ENCODE measurements at places on chromosomes 12 and 14.

DNA sequence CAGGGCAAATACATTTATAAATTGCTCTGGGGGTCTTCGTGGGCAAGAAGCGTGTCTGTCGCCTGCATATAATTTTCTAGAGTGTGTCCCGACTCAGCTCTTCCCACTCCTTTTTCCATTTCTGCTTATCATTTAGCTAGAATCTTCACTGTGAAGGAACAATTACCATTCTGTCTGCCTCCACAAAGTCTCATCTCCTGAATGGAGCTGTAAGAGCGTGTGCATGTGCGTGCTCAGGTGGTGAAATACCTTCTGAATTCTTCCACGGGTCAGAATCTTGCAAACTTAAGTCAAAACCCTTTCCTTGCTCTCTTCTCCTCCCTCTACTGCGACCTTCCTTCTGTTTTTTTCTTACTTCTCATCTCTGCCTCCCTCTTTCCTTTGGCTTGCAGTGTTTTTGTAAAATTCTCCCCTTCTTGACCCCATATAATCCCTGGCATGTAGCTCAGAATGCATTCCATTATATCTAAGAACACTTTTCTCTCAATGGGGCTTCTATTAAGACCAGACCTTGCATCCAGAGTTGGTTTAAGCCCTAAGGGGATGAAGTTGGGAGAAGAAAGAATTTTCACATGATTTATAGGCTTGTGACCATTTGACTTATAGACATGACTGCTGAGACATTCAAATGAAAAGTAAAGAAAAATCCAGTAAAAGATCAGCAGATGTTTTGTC lies 25.0 kb upstream of the GSG1 start:
- DNase-seq: no peak

DNA sequence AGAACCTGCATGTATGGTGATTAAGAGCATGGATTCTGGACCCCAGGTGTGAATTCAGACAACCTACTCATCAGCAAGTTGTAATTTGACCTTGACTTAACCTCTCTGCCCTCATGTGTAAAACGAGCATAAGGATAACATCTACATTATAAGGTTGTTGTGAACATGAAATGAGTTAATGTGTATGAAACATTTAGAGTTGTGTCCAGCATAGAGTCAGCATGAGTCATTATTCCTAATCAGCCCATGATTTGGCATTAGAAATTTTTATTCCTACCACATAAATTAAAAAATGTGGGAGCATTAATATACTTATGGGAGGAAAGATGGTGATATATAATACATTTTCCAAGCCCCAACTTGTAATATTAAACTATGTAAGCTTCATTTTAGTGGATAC lies 95.9 kb upstream of the DDHD1 start:
- no peak for DNase-seq

- no peak for DNase-seq
Observed at GRCh38 chr14:61064856-61065255, 83.8 kb downstream of the SLC38A6 start.

GRCh38 chr14:101176535-101177205 lies 273.1 kb upstream of the RTL1 start:
- no peak for DNase-seq

- no peak for DNase-seq
Observed at GRCh38 chr14:68297876-68298468, 478.4 kb downstream of the RAD51B start.

- DNase-seq: no peak
Observed at GRCh38 chr14:103221781-103222358, 98.6 kb downstream of the TNFAIP2 start.

- no peak for DNase-seq
Observed at GRCh38 chr14:67618617-67619063, 1.1 kb upstream of the ARG2 start.

DNA sequence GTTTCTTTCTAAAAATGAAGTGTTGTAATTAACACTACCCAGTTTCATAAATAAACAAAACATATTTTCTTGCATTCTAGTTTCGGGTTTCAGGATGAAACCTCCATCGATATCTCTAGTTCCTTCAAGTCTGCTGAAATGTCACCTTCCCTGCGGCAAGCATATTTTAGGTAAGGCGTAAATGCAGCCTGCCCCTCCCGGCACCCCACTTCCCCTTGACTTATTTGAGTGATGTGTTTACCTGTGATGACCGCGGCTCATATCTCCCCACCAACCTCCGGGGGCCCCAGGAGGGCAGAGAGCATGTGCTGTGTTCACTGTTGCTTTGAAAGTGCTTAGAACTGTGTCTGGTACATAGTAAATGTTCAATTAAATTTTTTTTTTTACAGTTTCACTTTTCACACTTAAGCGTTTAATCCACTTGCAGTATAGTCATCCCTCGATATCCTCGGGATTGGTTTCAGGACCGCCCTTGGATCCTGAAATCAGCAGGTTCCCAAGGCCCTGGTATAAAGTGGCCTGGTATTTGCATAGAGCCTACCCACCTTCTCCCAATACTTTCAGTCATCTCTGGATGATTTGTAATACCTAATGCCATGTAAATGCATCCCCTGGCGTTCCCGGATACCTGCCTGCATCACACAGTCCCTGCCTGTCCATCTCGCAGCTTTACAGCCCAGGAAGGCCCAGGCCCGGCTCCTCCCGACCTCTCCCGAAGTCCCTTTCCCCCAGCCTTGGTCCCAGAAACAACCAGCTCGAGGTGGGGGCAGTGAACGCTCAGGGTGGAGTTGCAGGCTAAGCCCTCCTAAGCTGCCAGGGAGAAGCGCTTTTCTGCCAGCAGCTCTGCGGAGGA lies 40.2 kb upstream of the FBRSL1 start:
- no peak for DNase-seq

DNA sequence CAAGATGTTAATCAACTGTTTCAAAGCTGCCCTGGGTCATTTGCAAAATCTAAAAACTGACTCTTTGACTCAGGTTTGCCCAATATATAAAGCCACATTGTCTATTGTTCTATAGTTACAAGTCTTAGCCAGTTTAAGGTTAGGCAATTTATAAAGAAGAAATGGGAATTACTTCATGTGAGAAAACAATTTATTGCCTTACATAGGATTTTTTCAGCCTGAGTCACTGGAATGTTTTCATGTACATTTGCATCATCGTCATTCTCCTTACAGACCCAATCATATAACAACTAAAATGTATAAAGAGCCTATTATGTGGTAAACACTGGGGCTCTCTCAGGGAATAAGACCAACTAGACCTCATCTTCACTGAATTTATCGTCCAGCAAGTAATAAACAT lies 100.3 kb upstream of the PLEKHG7 start:
- no peak for DNase-seq

GRCh38 chr14:85123755-85124154 lies 406.2 kb upstream of the FLRT2 start:
- DNase-seq: no peak

DNA sequence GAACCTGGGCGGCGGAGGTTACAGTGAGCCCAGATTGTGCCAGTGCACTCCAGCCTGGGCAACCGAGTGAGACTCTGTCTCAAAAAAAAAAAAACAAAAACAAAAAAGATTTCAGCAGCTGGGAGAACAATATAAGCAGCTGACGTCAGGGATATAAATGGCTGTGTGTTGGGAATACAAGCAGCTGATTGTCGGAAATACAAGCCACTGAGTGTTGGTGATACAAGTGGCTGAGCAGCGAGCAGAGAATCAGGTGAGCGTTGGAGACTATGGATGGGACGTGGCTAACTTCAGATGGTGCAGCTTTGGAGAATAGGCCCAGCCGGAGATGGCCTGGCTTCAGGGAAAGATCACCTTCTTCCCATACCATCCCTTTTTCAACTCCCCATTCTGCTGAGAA lies 32.0 kb downstream of the PSEN1 start:
- no peak for DNase-seq

DNA sequence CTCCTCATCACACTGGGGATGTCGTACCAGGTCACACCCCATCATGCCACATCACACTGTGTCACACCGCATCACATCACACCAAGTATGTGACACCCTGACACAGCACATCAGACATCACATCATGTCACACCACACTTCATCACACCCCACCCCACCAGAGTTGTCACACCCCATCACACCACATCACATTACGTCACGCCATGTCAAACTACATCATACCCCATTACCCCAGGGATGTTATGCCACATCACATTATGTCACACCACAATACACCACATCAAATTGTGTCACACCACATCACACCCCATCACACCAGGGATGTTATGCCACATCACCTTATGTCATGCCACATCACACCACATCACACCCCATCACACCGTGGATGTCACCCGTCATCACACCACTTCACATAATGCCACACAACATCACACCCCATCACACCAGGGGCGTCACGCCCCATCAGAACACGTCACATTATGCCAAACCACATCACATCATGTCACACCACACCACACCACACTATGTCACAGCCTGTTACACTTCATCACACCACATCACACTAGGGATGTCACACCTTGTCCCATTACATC lies 133.6 kb downstream of the TMEM121 start:
- no peak for DNase-seq

GRCh38 chr12:110279566-110280375 lies 1.3 kb upstream of the ATP2A2 start:
- no peak for DNase-seq

DNA sequence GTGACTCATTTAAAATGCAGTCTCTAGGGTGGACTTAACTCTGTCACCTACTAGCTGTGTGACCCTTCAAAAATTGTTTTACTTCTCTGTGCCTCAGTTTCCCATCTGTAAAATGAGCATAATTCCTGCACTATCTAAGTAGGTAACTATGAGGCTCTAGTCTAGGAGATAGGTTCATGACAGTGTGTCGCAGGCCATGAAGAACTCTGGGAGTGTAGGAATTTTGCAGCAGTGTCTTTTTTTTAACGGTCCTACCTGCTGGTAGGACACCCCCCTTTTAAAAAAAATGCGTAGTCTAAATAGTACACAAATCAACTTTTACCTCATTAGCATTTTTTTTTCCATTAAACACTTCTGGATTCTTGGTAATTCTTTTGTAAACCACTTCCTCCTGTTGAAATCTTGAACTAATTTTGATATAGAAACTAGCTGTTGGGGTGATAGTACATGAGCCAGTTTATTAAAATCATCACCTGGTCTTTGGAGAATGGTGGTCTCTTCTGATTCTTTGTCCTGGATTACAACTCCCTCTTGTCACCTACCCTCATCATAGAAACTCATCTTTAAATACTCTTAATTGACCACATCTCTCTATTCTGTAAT lies 86.0 kb upstream of the SLC38A2 start:
- no peak for DNase-seq

- no peak for DNase-seq
Observed at GRCh38 chr12:26319511-26319910, 124.1 kb downstream of the SSPN start.

- DNase-seq: no peak
Observed at GRCh38 chr12:57072661-57073060, 5.9 kb downstream of the NEMP1 start.

- DNase-seq: no peak
Observed at GRCh38 chr12:82663893-82664292, 22.8 kb upstream of the TMTC2 start.

GRCh38 chr12:88035907-88036289 lies 6.7 kb upstream of the C12orf50 start:
- no peak for DNase-seq

Measured in stimulated activated CD8-positive, alpha-beta memory T cell treated with anti-CD3 and anti-CD28 coated beads, Interleukin-7, amount 100 ng/mL, for 1 hour (primary cell).